ENCODE measurements at places on chromosomes 5 and 9. TPM values are rescaled to one million over a fixed set of nuclear protein-coding genes. Genes with fewer than 3 reads are reported as not detected.

DNA sequence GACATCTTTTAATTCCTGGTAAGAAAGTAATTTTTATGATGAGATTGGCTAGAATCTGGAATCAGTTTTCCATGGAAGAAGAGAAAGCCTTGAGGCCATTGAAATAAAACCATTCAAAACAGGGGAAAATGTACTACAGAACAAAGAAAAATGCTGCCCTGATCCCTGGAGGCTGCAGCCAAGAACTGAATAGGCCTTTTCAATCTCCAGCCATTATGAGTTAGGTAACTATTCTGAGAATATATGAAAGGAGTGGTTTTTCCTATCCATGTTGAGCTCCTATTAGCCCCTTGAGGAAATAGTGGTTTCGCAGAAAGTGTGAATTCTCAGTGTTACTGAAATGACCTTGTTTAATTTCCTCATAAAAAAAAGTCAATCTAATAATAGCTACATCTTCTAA, 408.5 kb upstream of the GRAMD2B start:
- H3K4me1 ChIP-seq, result peaks cover 9% of the 10 kb centered on the region
- H3K36me3 ChIP-seq, result no peaks in the 10 kb centered on the region
- H3K4me3 ChIP-seq, result no peak overlapping the region
- no peaks in the 10 kb centered on the region for H3K27me3 ChIP-seq
- DNase-seq, result no peak

DNA sequence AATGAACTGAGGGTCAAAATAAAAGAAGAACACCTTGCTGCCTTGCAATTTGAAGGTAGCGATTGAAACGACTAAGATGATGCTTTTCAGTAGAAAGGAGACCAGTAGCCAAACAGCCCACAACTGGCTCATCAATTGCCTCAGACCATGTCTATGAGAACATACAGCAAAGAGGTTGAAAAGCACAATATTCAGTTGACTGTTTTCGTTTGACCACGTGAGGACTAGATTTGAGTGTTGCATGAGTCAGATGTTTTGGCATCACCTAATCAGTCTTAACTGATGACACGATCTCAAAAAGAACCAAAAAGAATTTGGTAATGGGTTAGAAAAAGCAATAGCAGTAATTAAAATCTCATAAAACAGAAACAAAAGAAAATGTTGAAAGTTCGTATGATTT, 82.7 kb upstream of the IL7R start:
- no peak overlapping the region for H3K4me3 ChIP-seq
- no peak overlapping the region for H3K27ac ChIP-seq
- no peaks in the 10 kb centered on the region for H3K4me1 ChIP-seq
- no peaks in the 10 kb centered on the region for H3K36me3 ChIP-seq
- peaks cover 2% of the 10 kb centered on the region for H3K27me3 ChIP-seq

- peaks cover 4% of the 10 kb centered on the region for H3K4me1 ChIP-seq
- H3K36me3 ChIP-seq, result no peaks in the 10 kb centered on the region
- peak overlapping the region; percentile 39 for H3K4me3 ChIP-seq
- peaks cover 58% of the 10 kb centered on the region for H3K27me3 ChIP-seq
These were observed 782 bp upstream of the CDC20B start for GRCh38 chr5:55173687-55174230.

DNA sequence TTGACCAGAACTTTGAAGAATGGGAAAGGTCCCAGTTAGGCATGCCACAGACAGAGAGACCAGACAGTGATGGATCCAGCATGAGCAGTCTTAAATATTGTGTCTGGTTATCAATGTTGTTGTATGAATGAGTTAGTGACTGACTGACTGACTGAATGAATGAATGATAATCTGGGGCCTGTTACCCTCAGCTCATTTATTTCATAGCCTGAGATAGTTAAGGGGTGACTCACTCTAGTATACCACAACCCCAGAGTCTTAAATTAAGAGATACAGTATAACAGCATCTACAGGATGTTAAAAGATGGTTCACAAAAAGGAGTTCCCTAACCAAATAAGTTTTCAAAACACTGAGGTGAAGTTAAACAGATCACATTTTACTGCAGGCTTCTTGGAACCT, 133.5 kb downstream of the SGCD start:
- H3K4me1 ChIP-seq, result no peaks in the 10 kb centered on the region
- no peak overlapping the region for H3K4me3 ChIP-seq
- H3K36me3 ChIP-seq, result no peaks in the 10 kb centered on the region
- no peak overlapping the region for H3K27ac ChIP-seq
- H3K27me3 ChIP-seq, result no peaks in the 10 kb centered on the region

GRCh38 chr5:131239686-131240085, 24.2 kb upstream of the CDC42SE2 start:
- H3K4me1 ChIP-seq, result no peaks in the 10 kb centered on the region
- H3K36me3 ChIP-seq, result no peaks in the 10 kb centered on the region
- DNase-seq, result no peak
- H3K27ac ChIP-seq, result no peak overlapping the region
- no peaks in the 10 kb centered on the region for H3K27me3 ChIP-seq

AK8 gene
- 0.83 TPM for total RNA-seq

SETD9 gene
- total RNA-seq, result 7.9 TPM

TAL2 gene
- not detected for total RNA-seq
